Stimulated activated CD8-positive, alpha-beta memory T cell treated with anti-CD3 and anti-CD28 coated beads, Interleukin-7, amount 100 ng/mL, for 1 hour (primary cell): ENCODE measurements at places on chromosomes 1 and 21.

DNA sequence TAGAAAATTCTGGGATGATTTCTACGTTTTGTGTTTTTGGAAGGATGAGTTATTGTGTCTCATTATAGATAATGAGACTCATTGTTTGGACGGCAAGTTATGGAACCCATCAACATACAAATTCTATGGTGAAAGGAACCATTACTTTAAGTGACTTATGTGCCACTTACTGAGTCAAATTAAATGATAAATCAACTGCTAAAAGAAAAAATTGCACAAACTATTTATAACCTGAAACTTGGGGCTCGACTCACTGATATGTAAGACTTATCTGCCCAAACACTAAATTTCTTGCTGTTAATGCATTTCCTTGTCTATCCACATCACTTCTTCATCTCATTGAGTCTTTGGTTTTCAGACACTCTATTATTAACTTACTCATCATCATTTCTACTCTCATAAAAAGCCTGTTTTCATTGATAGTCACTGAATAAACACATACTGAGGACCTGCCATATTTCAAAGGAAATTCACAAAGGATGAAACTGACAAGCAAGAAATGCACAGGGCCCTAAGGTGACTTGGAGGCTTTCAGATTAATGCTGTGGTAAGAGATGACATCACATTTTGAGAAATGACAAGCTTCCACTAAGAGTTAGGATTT is 872.7 kb upstream of the ADAMTS5 start:
- no peak for DNase-seq

DNA sequence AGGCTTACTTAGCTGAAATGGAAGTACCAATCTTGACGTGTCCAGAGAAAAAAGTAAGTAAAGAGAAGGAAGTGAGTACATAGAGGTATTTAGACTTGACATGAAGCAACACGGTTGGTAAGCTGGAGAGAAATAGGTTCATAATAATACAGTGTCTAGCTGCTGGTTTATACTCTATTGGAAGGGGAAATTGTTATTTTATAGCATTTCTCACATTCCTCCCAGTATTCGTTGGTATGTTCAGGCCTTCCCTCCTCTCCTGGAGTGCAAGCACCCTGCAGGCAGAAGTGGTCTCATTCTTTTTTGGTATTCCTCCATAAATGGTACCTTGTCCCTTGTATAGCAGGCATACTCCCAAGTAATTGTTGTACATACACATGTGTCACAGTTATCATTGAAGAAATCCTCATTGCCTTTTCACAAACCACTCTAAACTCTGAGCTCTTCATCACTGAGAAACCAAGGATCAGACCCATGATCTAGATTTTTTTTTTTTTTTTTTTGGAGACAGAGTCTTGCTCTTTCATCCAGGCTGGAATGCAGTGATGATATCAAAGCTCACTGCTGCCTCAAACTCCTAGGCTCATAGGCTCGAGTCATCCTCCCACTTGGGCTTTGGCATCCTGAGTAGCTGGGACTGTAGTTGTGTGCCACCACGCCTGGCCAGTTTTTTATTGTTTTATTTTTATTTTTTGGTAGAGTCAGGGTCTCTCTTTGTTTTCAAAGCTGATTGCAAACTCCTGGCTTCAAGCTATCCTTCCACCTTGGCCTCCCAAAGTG is 9.8 kb upstream of the IPO9 start:
- no peak for DNase-seq

- no peak for DNase-seq
These were observed 66.4 kb downstream of the BEND5 start for GRCh38 chr1:48710318-48710717.

- DNase-seq: no peak
These were observed 953 bp downstream of the PTPRU start for GRCh38 chr1:29237129-29237821.

- DNase-seq: no peak
These were observed 76.6 kb downstream of the TGFBR3 start for GRCh38 chr1:91809317-91809716.

GRCh38 chr1:67031121-67031858 is 22.7 kb downstream of the SLC35D1 start:
- DNase-seq: no peak

DNA sequence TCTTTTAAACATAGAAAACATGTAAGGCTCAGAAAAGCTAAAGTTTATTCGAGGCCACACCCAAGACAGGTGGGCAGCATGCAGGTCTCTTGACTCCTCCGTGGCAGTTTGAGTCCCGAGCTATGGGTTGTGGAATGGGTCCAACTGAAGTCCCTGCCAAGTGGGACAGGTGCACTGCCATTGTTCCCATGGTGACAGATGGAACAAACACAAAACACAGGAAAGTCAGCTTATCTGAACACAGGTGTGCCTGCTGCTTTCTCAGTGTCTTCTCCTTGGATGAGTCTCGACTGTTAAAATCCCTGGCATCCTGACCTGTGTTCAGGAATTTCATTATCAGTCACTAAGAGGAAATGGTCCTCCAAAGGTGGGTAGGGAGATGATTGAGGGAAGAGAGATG is 99.0 kb upstream of the RAB4A start:
- DNase-seq: no peak

- no peak for DNase-seq
These were observed 468 bp upstream of the ABCA4 start for GRCh38 chr1:94121411-94121821.

GRCh38 chr1:94539496-94539895 is 2.1 kb downstream of the F3 start:
- no peak for DNase-seq

DNA sequence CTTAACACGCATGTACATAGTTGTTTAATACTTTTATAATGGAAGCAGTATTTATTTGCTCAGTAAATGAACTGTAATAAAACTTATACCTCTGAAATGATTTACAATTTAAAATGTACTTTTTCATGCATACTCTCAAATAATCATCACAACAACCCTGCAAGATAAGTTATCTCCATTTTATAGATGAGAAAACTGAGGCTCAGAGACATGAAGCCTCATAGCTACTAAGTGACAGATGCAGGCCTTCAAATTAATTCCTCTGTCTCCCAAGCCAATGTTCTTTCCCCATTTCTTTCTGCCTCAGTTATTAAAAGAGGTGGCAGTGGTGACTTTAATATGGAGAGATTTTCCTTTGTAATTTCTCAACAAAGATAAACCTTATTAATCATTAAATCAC is 19.6 kb upstream of the CLCA1 start:
- DNase-seq: no peak

- no peak for DNase-seq
These were observed 43.9 kb upstream of the IFNAR2 start for GRCh38 chr21:33185852-33186251.

- DNase-seq: no peak
These were observed at the start of gene LAMC1 for GRCh38 chr1:183023146-183023600. TSS of gene LAMC1 (plus strand) at chr1:183023420. CDS start at chr1:183023717, 297 bp downstream.

- no peak for DNase-seq
These were observed 184.6 kb downstream of the TGFB2 start for GRCh38 chr1:218529646-218530300.

- no peak for DNase-seq
These were observed 43.2 kb upstream of the FMO2 start for GRCh38 chr1:171141688-171142415.

DNA sequence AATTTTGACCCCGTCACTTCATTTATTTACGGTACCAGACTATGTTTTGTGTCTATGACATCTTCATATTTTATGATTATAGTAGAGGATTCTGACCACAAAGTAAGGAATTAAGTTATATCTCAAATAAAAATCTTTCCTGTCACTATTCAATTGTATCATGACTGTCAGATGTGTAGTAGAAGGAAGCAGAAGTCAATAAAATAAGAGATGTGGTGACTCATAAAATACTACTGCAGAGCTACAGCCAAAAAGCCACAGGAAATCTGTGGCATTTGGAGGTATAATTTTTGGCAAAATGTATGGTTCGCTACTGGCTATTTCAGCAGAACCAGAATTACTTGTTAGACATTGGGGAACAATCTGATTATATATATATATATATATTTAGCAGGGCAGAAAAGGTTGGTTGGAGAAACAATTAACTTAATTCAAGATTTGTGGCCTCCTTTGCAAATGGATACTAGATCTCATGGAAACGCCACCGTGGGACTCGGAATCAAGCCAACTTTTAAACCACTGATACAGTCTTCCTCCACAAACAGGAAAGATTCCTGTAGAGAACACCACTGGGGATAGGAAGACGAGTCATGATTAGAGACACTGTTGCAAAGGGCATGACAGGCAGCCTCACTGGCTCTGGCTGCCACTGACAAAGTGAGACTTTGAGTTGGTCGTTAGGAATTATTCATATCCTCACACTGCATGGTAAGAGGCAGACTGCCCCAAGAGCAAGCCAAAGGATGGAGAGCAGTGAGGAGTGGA is 5.1 kb downstream of the FCRL2 start:
- no peak for DNase-seq

DNA sequence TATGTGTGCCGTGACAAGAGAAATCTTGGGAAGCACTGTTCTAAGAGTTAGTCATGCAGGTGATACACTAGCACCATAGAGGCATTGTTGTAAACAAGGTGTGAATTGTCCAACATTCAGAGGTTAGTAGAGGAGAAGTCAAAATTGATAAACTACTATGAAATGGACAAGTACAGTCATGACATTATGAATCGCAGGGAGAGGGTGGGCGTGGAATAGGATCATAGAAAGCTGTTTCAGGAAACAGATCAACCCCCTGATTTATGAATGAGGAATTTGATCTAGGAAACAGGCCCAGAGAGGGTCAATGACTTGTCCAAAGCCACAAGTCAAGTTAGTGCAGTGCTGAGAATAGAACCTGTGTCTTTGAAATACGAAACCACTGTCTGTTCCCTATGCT is 58.5 kb upstream of the LAX1 start:
- no peak for DNase-seq

GRCh38 chr1:31828926-31829690 is 13.3 kb upstream of the SPOCD1 start:
- DNase-seq: no peak

- no peak for DNase-seq
These were observed 69.3 kb downstream of the CAMK2N1 start for GRCh38 chr1:20416706-20417105.

DNA sequence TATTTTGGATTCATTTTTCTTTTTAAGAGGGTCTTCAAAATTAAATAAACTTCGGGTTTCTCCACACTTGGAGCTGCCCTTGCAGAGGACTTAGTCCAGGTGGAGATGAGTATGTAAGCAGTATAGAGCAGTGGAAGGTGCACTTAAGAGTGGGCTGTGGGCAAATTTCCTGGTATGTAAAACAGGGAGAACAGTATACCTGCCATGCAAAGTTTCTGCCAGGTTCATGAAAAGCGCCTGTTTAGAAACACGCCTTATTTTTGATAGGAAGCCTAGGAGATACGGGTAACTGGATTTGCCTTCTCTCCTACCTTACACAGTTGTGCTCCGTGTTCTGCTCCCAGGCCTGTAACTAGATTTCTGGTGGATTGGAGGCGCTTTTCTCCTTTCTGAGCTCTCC is 1.2 kb downstream of the KDM4A start:
- no peak for DNase-seq

DNA sequence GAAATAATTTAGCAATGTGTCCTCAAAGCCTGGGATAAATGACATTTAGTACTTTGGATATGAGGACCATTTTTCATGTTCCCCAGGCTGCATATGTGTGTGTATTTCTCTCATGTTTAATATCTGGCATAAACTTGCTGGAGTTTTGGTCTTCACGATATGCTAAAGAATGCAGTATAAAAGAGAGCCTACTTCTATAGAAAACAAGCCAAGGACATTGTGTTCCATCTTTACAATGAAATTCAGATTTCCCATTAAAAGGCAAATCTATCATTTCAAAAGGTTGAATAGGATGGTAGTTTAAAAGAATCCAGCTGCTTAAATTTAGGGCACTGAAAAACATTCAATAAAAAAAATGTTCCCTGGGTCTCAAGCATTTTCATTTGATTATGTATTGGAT is 169.0 kb upstream of the C1orf105 start:
- DNase-seq: no peak

GRCh38 chr1:92483610-92484471 is 2.9 kb downstream of the GFI1 start:
- DNase-seq: no peak

- no peak for DNase-seq
These were observed 14.1 kb upstream of the A3GALT2 start for GRCh38 chr1:33335020-33335419.

DNA sequence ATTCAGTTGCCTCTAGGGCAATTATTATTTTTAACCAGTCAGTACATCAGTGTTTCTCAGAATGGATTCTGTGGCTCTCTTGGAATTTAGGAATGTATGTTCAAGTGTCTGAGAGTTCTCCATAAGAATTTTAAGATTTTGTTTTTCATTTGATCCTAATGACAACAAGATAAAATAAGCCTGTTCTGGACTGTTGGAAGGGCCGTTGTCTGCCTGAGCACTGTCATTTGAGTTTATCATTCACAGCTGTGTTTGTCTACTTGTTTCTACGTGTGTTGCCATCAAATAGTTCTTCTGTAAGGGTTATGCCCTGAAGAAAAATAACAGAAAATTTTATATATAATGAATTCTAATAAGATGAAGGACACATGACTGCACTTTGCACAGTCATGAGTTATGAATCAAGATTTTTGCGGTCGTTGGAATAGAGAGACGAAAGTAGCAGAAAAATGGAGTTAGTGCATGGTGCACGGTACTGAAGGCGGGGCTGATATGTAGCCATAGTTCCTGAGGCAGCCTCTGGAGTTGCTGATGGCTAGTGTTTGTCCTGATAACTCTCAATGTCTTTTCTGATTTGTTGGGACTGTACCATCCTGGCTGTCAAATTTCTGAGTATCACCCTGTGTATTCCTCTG is 92.5 kb downstream of the NOS1AP start:
- DNase-seq: no peak

- no peak for DNase-seq
These were observed 749 bp upstream of the LRIG2 start for GRCh38 chr1:113072141-113072756.

DNA sequence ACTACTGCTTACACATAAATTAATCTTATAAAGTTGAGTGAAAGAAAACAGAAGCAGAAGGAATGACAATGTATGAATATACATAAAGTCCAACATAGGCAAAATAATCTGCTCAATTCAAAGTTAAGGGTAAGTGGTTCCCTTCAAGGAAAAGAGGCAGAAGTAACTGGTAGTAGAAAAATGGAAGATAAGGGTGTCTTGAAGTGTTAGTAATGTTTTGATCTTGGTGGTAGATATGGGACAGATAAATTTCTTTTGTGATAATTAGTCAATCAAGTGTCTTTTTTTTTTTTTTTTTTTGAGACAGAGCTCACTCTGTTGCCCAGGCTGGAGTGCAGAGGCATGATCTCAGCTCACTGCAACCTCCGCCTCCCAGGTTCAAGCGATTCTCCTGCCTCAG is 12.7 kb downstream of the USP48 start:
- DNase-seq: no peak
